ENCODE measurements at places on chromosomes 3 and 15.

DNA sequence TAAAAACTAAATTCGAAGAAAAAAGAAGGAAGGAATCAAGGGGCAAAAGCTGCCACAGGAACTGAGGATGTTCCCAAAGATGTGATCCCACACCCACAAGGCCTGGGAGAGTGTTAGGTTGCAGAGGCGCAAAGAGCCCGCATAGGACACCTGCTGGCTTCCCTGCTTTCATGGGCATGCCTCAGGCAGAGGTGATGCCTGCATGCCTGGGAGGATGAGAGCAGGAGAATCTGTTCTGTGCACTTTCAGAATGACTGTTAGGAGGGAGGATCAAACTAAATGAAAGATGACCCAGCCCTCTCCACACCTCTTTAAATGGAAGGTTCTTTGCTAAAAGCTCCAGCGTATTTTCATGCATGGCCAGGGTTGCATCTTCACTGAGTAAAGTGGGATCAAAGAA, 162.4 kb downstream of the PLCL2 start:
- DNase-seq, result no peak

DNA sequence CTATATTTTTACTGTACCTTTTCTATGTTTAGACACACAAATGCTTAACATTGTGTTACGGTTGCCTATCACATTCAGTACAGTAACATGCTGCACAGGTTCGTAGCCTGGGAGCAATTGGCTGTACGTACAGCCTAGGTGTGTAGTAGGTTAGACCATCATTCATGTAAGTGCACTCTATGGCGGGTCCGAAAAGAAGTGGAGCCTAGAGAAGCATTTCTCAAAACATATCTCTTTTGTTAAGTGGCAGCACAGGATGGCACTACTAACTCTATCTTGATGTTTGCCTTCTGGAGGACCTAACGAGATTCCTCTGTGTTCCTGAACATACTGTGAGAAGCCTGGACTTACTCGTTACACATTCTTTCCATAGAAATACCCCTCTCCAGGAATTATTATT, 132.3 kb upstream of the ADPGK start:
- DNase-seq, result no peak

DNA sequence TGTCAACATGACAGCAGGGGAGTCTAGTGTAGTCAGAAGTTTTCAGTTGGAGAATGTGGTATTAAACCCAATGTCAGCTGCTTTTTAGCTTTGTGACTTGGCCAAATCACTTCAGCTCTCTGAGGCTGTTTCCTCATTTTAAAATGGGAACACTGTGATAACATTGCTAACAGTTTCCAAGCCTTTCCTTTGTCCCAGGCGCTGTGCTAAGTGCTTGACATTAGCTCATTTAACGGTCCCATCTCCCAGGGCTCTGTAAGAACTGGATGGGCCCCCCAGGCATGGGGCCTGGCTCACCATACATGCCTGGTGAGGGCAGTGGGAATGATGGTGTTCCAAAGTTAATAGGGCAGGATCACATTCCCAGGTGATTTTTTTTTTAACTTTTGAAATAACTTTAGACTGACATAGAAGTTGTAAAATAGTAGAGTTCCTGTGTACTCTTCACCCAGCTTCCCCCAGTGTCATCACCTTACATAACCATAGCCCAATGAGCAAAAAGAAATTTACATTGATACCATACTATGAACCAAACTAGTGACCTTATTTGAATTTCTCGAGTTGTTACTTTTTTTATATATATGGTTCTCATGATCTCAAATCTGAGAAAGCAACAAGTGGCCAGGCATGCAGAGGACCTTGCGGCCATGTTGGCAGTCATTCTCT, 7.7 kb downstream of the RASL12 start:
- no peak for DNase-seq

GRCh38 chr15:85708402-85708941, 86.3 kb downstream of the KLHL25 start:
- no peak for DNase-seq

DNA sequence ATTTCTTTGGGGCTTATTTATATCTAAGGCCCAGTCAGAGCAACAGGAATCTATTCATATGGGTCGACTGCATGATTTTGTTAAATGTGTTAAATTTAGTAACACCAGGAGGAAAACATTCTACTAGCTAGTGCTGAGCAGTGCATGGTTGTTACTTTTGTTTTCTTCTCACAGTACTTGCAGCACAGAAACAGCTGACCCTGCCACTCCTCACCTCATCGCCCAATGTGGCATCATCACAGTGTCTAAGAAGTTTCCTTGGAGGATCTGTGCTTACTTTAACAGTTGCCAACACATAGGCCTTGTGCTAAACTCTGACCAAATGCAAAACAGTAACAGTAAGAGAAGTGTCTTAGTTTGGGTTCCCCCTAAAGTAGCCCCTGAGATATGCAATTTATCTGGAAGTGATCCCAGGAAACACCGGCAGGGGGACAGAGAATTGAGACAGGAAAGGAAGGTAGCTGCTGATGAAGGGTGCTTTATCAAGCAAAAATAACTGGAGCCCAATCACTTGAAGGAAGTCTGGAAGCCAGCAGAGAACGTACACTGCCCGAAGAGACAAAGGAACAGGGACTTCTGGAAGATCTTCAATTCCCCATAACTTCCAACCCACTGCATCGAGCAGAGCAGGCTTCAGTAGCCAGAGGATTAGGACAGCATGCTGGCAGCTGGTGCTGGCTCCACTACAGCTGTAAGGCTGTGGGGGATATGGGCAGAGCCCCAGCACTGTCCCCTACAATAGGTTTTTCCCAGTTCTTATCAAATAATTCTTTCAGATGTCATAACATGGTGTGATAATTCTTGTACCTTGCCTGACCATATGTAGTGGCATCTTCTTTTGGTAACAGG, 36.0 kb upstream of the ULK4 start:
- DNase-seq, result no peak

- no peak for DNase-seq
Observed at GRCh38 chr3:13564751-13565560, 16.0 kb downstream of the FBLN2 start.

DNA sequence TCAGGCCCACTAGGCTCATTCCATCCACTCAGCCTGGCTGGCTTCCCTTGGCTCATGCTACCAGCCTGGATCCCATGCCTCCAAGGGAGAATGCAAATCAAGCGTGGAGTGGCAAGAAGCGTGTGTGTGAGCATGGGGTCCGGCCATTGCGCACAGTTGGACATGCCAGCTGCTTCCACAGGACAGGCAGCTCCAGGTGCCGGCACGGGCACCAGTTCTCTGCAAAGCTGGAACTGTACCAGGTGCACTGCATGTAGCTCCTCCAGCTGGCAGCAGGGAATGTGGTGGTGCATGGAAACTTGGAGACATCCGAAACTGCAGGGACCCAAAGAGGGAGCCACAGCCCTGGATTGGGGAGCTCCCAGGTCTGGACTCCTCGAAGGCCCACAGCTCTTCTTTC, 449.8 kb downstream of the EPHA6 start:
- no peak for DNase-seq

GRCh38 chr3:168093790-168094189, 1.9 kb downstream of the GOLIM4 start:
- DNase-seq, result no peak

DNA sequence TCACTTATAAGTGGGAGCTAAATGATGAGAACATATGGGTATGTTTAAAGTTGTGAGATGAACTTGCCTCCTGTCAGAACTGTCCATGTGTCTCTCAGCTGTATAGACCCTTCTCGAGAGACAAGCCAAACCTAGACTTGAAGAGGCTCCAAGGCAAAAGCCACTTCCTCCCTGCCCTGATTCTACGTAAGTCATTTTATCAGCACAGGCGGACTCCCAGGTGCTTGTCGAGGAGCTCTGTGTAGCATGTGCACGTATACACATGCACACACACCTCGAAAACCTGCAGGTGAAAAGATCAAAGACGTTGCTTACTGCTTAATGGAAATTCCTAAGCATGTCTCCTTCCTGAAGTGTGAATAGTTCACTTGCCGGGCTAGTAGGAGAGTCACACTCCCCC, 5.6 kb upstream of the CLEC3B start:
- no peak for DNase-seq

- no peak for DNase-seq
Observed at GRCh38 chr15:82021992-82022391, 23.8 kb downstream of the MEX3B start.

DNA sequence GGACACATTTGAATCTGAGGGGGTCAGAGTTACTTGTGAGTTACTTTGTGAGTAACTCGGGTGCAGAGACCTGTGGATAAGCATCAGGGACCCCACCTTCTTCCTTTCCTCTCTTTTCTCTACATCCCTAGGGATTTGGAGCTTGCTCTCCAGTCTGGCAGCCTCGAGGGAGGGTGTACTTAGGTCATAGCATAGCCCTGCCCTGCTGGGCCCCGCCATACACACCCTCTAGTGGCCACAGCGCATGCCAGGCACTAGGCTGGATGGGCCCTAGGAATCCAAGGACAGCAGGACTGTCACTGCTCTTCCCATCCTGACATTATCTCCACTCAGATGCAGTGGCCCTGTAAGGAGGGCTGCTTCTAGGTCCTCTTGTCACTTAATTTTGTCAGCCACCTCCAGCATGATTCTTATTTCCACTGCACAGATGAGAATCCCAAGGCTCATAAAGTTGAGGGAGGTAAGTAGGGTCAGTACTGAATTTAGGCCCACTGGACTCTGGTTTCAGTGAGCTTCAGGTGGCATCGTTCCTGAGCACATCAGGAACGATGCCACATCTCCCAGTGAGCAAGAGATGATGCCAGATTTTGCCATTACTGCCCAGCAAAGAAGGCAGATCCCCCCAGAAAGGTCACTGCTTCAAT, 3.6 kb upstream of the SMAD6 start:
- DNase-seq, result peak; percentile 64

GRCh38 chr3:184175506-184175905, 851 bp downstream of the AP2M1 start:
- no peak for DNase-seq
